Stimulated activated CD8-positive, alpha-beta memory T cell treated with anti-CD3 and anti-CD28 coated beads, Interleukin-7, amount 100 ng/mL, for 1 hour (primary cell): ENCODE measurements at places on chromosomes 11 and 22.

DNA sequence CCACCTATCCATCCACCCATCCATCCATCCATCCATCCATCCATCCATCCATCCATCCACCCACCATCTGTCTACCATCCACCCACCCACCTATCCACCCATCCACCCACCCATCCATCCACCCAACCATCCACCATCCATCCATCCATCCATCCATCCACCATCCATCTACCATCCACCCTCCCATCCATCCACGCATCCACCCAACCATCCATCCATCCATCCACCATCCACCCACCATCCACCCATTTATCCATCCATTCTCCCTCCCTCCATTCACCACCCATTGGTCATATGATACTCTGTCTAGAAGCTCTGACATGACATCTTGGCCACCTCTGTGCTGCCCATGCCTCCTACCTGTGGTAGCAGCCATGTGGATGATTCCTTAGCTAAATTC is 31.7 kb downstream of the MUC2 start:
- DNase-seq, result no peak

DNA sequence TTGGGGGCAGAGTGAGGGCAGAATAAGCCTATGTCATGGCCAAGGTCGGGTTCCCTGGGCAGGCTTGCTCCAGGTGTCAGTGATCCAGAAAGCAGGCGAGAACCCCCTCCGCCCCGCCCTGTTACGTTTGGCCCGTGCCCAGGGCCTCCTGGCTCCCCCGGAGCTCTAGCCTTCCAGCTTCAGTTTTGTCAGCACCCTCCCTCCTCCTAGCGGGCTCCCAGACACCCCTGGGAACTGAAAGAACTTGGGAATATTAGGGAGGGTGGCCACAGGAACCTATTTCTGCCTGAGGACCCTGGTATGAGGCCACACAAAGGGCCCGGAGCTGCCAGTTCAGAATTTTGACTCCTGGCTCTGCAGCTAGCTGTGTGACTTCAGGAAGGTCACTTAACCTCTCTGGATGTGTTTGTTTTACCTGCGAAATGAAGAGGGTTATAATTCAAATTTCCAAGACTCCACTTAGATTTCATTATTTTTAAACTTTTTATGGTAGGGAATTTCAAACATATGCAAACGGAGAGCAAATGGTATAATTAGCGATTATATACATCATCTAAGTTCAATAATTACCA is 1.2 kb downstream of the TUBA8 start:
- DNase-seq, result no peak

DNA sequence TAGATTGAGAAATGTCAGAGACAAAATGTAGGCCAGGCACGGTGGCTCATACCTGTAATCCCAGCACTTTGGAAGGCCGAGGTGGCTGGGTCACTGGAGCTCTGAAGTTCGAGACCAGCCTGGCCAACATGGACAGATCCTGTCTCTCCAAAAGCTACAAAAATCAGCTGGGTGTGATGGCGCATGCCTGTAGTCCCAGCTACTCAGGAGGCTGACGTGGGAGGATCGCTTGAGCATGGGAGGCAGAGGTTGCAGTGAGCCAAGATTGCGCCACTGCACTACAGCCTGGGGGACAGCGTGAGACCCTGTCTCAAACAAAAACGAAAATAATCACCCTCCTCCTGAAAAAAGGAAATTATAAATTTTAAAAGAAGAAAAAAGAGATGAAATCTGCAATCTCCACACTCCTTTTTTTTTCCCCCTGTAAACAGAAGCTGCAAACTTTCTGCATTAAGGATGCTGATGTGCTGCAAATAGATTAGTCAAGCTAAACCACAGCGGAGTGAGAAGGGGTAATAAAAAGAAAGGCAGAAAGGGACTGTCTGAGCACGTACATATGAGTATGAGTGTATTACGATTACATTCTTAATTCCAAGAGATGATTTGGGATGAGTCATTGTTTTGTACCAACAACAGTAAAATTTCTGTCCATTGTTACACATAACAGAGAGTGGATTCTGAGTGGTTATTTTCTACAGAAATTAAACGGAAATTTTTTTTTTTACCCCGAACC is 87.3 kb downstream of the SIK3 start:
- DNase-seq, result no peak

DNA sequence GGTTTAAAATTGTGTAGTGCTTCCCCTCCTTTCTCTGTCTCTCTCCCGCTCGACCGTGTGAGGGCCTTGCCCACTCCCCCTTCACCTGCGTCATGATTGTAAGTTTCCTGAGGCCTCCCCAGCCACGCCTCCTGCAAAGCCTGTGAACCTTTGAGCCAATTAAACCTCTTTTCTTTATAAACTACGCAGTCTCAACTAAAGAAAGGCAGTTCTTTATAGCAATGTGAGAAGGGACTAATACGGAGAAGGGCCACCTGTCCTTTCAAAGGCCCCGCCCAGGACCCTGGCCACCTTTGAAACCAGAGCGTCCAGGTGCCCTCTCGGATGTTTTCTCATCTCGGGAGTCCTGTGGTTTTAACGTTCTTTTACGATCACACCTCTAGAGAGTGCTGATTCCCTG is 741.5 kb downstream of the BRD1 start:
- no peak for DNase-seq

DNA sequence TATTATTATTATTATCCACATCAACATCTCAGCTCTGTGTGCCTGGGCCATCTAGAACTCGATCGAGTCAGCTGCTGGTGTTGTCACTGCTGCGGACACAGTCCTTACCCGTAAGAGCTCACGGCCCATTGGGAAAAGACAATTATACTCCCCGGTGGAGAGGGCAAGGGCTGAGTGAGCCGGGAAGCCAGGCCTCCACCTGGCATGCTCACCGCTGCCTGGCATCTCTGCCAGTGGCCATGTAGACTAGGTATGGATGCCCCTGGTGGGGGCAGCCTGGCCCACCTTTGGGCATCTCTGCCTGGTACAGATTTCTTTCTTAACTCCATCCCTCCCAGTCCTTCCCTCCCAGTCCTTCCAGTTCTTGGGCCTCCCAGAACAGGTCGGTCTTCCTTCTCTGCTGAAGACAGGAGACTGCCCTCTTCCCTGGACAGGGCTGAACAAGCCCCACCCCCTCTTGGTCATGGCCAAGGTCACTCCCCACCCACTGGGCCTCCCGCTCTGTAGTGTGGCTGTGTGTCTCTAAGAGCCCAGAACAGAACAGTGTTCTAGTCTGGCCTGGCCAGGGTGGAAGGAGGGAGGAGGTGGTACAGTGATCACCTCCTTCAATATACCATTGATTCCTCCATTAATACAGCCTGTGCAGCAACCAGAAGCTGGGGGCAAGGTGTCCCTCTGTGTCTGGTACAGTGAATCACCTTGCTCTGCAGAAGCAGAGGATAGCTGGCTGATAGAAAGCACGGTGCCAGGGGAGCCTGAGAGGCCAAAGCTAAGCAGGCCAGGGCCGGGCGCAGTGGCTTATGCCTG is 57.7 kb downstream of the FLRT1 start:
- DNase-seq, result no peak

- DNase-seq, result no peak
Measured at GRCh38 chr11:123851110-123851509, 34.4 kb downstream of the TMEM225 start.

DNA sequence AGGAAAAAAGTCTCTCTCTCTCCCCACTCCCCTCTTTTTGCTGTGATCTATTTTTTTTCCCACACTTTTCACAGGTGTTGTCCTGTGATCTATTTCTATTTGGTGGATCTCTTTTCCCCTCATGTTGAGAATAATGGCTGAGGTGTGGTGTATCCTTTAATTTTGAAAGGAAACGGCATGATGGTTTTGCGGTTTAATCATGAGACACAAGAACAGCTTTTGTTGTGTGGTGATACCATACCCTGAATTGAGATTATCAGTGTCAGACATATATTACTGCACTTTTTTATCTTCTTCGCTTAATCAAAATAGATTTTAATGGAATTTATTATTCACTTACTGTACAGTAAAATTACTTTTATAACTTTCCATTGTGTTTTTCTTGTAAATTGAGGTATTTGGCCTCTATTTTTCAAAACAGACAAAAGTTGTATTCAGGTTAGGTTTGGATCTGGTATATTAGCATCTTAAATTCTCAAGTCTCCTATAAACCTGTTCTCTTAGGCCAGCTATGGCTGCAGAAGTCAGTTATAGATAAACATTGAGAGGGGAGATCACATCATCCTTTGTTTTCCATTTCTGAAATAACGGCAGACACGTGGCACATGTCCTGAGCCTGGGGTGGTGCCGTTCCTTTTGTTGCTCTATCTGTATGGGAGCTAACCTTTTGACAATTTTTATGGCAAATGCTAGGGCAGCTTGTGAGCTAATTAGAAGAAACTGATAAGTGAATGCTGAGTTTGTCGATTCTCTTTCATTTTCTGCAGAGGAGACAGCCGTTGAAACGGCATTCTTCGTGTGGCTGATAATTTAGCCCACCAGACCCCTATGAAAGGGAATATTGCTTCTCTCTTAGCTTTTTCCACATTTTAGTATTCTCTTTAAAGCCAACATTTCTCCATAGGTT is 25.8 kb downstream of the NF2 start:
- no peak for DNase-seq

GRCh38 chr22:46070215-46070802 is 80.0 kb upstream of the PPARA start:
- no peak for DNase-seq

- no peak for DNase-seq
Measured at GRCh38 chr22:20438678-20439492, 1.3 kb upstream of the SCARF2 start.

GRCh38 chr11:122122179-122122578 is 6.2 kb upstream of the BLID start:
- no peak for DNase-seq

GRCh38 chr11:119896387-119897045 is 167.5 kb upstream of the NECTIN1 start:
- DNase-seq, result no peak

GRCh38 chr11:109439684-109440083 is 17.7 kb downstream of the C11orf87 start:
- no peak for DNase-seq

DNA sequence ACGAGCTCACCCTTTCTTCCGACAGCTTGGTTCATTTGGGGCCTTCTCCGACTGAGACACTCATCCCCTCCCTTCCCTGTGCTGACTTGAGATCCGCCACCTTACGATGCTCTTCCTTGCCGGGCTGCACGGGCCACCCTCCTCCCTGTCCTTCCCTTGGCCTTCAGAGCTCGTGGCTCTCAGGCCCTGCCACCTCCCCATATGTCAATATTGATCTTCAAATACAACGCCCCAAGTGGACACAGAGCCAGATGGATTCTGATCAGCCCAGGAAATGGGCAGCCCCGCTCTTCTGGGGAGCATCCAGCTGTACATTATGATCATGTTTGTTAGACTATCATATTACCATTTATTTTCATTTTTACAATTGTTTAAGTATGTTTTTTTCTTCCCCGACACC is 812.8 kb downstream of the TBC1D22A start:
- no peak for DNase-seq

- DNase-seq, result no peak
Measured at GRCh38 chr11:84420271-84420670, 1134.1 kb upstream of the CCDC90B start.

GRCh38 chr11:1879342-1879940 is 12.3 kb downstream of the PRR33 start:
- no peak for DNase-seq

- no peak for DNase-seq
Measured at GRCh38 chr11:126748100-126748791, 252.3 kb downstream of the KIRREL3 start.

GRCh38 chr22:22368516-22368915 is 123.9 kb downstream of the VPREB1 start:
- no peak for DNase-seq
